ENCODE measurements at places on chromosomes 7 and 10.

DNA sequence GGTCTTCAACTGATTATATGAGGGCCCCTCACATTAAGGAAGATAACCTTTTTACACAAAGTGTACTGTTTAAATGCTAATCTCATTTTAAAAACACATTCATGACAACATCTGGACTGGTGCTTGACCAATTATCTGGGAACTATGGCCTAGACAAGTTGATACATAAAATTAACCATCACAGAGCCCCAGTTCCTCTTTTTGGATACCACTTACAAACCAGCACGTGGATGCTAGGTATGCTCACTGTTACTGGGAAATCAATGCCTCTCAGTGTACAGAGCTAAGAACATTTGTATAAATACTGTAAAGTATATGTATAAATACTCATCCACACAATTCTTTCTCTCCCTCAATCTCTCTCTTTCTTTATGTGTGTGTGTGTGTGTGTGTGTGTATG, 1217.8 kb upstream of the LRRTM3 start:
- DNase-seq, result no peak

DNA sequence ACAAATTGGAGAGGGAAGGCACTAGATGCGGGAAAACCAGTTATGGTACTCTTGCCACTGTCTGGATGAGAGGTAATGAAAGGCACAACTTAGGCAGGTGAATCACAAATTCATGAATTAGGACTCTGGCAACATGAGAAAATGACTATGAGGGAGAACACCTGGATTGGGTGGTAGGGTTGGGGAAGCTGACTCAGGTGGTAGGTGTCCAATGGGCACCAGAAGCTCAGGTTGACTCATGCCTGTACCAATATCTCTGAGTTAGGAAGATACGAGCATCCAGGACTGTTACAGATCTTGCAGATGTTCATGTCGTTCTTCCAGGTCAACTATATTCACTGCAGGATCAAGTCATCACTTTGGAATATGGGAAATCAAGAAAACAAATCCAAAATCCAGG, 56.7 kb downstream of the NPY start:
- no peak for DNase-seq

- DNase-seq, result no peak
Measured at GRCh38 chr10:111873621-111874135, 309.9 kb downstream of the GPAM start.

GRCh38 chr7:121195874-121196273, 132.9 kb upstream of the WNT16 start:
- no peak for DNase-seq

DNA sequence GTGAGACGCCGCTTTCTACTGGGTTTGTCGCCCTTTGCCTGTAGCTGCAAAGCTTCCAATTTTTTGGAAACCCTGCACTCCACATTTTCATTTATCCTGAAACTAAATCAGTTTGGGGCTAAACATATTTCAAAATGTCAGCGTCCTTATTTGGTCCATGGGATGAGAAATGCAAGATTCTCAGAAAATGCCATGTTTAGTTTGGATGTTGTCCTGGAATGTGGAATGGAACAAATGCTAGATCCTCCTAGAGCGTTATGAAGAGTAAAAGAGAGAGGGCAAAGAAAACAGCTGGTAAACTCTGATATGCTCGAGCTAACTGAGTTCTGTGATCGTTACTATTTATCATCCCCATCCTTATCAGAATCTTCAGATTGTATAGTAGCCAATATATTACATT, 236.9 kb downstream of the KLF6 start:
- no peak for DNase-seq

GRCh38 chr7:129110982-129111376, 33.5 kb upstream of the TSPAN33 start:
- DNase-seq, result no peak

- no peak for DNase-seq
Measured at GRCh38 chr10:78768041-78768835, 300.5 kb upstream of the ZMIZ1 start.

DNA sequence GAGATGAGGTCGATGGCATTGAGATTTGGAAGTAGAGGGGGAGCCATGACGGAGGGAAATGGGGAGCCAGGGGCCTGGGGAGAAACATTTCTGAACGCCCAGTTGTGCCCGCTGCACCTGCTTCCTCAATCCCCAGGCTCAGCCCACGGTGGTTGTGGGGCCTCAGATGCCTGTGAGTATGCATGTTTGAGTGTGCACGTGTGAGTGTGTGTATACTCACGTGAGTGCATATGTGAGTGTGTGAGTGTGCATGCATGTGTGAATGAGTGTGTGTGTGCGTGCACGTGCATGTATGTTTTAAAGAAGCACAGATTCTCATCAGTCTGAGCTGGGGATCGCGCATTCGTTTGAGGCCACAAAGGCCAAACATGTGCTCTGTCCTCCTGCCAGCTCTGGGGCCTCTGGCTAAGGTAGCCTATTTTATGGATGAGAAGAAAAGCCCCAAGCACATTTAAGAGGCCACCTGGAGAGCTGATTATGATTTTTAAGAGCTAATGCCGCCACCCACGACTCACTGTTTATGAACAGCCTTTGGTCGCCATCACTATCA, 154.8 kb downstream of the ARHGAP12 start:
- no peak for DNase-seq

- DNase-seq, result no peak
Measured at GRCh38 chr10:89981891-89982290, 280.5 kb downstream of the KIF20B start.

- no peak for DNase-seq
Measured at GRCh38 chr10:73892310-73893030, 18.1 kb upstream of the CAMK2G start.

- no peak for DNase-seq
Measured at GRCh38 chr7:81783818-81784217, 14.0 kb upstream of the HGF start.

- no peak for DNase-seq
Measured at GRCh38 chr7:143396182-143396581, 12.5 kb downstream of the EPHA1 start.

DNA sequence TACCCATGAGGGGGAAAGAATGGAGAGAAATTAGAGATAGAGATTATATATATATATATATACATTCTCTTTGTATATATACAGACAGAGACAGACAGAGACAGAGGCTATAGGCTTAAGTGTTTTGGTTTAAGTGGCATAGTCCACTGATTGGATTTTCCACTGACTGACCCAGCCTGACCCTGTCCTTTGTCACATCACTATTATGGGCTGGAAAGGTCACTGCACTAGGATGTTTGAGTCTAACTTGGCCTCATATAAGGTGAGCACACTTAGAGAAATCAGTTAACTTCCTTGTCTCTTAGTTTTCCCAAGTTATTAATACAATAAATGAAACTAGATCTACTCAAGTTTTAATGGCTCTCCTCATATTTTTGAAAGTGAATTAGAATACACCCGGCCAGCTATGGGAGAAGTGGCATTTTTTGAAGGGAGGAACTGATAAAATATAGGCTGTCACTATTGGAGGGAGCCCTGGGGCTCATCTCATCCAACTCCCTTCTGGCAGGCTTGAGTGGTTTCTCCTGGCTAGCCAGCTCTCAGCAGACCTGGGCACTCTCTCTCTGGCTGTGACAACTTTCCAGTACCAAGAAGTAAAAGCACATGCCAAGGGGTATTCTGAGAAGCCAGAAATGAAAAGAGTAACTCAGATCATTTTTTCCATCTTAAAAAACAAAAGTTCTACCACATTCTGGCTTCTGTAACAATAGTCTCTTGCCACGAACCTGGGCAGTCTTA, 455.6 kb upstream of the ANKRD30A start:
- DNase-seq, result no peak

DNA sequence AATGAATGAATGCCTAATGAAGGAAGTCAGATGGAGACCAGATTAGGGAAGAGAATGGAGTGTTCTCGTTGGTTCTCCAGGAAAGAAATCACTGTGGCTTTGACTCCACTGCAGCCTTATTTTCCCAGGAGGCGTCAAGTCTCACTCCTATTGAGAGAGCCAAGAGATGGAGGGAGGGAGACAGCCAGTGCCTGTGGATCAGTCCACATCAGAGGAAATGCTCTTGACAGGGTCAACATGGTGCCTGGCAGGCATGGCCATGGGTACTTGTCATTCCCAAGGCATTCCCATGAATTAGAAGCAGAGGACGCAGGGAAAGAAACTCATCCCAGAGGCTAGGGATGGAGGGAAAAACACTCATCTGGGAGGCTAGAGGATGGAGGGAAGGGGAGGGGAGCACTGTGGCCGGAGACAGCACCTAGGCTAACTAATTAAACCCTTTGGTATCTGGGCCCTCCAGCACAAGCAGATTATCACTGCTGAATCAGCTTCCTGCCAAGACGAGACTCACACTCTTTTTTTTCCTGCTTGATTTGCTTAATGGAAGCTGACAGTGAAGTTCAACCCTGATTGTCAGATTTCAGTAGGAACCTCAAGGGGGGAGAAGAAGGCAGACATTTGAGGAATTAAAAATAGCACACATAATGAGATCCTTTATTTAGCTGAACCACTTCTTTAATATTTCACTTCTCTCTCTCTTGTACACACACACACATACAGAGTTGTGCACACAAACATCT, 1233.2 kb upstream of the AUTS2 start:
- no peak for DNase-seq

- DNase-seq, result no peak
Measured at GRCh38 chr7:38700116-38700515, 68.9 kb upstream of the AMPH start.

DNA sequence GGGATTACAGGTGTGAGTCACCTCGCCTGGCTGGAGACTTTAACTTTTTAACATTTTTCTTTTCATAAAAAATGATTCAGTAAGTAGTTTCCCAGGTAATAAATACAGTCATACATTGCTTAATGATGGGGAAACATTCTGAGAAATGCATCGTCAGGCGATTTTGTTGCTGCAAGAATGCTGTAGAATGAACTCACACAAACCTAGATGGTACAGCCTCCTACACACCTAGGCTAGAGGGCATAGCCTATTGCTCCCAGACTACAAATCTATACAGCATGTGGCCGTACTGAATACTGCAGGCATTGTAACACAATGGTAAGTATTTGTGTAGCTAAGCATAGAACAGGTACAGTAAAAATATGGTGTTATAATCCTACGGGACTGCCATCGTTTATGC, 108.5 kb upstream of the SFMBT2 start:
- no peak for DNase-seq

DNA sequence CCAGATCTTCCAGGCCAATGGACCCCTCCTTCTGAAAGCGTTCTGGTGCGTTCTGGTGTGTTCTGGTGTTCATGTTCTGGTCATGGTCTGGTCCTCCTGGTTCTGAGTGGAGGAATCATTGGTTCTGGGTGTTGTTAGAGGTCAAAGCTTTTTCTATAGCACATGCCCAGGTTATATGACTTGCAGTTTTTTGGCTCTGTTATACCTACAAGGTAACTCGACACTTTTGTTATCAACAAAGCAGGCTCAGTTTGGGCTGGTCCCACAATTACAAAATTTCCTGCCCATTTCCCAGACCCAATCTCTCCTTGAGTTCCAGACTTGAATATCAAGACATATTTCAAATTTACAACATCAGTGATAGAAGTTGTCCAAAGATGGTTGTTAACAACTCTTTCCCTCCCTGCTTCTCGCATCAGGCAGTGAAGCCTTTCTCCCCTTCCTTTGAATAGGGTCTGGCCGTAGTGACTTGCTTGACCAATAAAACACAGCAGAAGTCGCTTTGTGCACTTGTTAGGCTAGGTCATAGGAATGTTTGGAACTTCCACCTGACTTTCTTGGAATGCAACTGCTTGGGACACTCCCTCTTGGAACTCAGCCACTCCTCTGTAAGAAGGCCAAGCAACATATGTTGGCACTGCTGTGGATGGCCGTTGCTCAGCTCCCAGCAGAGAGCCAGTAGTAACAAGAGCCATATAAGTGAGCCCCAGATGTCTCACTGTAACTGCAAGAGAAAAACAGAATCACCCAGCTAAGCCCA, 83.1 kb upstream of the STEAP1B start:
- DNase-seq, result no peak

DNA sequence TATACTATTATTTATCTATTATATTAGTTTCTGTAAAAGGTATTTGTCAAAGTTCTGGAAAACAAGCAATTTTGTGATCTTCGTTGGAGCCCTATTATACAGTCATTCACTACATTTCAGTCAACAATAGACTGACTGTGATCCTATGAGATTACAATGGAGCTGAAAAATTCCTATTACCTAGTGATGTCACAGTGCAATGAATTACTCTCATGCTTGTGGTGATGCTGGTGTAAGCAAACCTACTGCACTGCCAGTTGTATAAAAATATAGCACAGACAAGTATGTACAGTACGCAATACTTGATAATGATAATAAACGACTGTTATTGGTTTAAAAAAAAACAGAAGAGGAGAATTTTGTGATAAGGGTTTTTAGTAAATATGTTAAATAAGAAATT, 21.4 kb downstream of the OR6V1 start:
- no peak for DNase-seq

GRCh38 chr7:86991771-86992191, 67.7 kb downstream of the ELAPOR2 start:
- DNase-seq, result no peak

- no peak for DNase-seq
Measured at GRCh38 chr7:48421357-48421756, 250.1 kb downstream of the ABCA13 start.

DNA sequence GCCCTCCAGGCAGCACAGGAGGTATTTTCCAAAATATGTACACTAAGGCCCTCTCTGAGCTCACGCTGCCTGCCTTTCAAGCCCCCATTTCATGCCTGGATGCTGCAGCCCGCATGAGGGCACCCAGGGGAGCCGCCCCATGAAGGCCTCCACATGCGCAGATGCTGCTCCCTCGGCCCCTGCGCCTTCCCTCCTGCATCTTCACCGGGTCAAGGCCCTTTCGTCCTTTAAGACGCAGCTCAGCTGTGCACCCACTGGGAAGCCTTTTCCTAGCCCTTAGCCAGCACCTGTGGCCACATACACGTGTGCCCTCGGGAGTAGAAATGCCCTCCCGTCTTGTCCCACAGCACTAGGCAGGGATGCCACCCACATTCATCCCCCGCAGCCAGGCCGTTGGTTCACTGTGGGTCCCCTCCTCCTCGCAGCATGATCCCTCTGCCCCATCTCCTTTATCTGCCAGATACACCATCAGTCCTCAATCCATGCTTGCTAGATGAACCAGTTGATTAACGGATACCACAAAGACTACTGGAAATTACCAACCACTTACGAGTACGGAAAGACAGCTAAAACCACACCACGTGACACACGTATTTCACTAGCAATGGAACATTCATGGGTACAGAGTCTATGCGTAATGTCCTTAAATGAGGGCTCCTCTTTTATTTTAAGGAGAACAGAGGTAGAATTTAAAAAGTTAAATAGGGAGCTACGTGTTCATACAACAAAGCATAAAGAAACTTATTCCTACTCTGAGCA, 278.0 kb downstream of the TNS3 start:
- no peak for DNase-seq

All from stimulated activated CD4-positive, alpha-beta T cell treated with anti-CD3 and anti-CD28 coated beads, TNF-alpha, amount 100 ng/mL, for 1 hour (primary cell).